M059J (cell line): ENCODE measurements at places on chromosomes 7 and 10.

DNA sequence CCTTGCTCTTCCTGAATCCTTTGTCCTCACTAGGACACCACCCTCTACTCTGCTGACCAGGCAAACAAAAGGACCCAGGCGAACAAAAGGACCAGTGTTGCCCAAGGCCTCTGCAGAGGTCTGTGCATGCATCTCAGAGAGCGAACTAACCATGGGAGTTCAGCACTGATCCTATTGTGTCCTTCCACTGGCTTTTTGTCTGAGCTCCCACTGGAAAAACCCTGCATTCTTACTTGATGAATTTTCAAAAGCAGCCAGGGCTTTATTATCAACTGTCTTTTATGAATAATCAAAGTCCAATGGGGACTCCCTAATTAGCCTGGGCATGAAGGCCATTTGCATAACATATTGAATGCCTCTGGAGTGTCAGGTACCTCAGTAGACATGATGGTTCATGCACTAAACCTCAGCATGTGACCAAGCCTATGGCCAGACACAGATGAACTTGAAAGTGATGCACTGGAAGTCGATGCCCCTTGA is 140.6 kb downstream of the KCNMA1 start:
- DNase-seq: peak; percentile 45

DNA sequence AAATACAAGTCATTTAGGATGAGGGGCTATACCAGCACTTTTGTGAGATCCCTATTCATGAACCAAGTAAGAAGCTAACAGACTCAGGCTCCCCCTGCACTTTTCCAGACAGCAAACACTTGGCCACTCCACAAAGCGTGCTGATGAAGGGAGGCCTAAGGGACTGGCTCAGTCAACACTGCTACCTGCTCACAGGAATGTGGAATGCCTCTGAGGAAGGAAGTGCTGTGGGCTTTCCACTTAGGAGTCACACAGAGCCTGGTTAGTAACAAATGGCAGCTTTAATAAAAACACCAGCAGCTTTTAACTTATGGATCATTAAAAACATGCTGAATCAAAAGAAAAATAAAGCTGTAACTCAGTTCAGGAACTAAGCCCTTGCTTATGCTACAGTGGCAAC is 15.0 kb downstream of the UROS start:
- no peak for DNase-seq

DNA sequence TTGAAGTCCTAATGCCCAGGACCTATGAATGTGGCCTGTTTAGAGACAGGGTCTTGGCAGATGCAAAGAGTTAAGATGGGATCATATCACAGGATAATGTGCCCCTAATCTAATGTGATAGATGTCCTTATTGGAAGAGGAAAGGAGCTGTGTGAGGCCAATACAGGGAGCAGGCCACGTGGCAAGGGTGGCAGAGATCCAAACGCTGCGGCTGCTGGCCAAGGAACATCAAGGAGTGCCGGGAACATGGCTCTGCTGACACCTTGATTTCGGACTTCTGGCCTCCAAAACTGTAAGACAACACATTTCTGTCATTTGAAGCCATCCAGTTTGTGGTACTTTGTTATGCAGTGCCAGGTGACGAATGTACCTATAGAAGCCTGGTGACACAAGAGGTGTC is 37.7 kb upstream of the EZH2 start:
- no peak for DNase-seq

GRCh38 chr10:47340608-47341170 is 7.5 kb upstream of the RBP3 start:
- peak; percentile 22 for DNase-seq

DNA sequence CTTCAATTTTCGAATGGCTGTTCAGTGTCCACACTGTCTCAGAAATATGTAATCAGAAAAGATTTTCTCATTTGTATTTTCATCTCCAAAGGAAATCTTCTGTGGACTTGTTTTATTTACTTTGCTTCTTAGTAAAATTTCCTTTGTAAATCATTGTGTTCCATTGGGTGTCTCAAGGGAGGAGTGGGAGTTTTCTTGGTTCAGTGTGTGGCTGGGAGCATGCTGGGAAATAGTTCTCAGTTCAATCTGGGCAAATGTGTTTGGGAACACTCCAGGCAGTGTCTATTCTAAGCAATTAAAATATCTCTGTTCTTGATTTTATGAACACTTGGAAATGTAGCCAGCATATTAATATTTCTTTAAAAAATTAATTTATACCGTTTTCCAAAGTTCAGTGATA is 1019.8 kb downstream of the CNTNAP2 start:
- DNase-seq: no peak

DNA sequence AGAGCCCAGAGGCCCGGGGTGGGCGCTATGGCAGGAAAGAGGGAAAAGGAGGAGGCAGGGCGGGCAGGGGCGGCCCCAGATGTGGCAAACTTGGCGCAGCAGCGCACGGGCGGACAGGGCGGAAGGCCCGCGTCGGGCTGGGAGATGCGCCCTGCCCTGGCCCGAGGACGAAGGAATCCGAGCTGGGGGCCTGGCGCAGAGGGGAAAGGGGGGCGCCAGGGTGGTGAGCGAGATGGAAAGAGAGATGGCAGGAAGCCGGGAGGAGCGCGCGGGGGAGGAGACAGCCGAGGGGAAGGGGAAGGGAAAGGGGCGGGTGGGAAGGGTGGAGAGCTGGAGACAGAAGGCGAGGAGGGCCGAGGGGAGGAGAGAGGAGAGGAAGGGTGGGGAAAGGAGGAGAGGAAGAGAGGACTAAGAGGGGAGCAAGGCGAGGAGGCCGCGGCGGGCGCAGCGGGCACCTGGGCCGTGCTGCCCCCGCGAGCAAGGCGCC is at the start of gene MARVELD1:
Gene MARVELD1, plus strand, starts transcription at position 392 of the 487 bp plus-strand sequence. CDS start 147 bp downstream, outside the sequence.
- DNase-seq: peak; percentile 64

DNA sequence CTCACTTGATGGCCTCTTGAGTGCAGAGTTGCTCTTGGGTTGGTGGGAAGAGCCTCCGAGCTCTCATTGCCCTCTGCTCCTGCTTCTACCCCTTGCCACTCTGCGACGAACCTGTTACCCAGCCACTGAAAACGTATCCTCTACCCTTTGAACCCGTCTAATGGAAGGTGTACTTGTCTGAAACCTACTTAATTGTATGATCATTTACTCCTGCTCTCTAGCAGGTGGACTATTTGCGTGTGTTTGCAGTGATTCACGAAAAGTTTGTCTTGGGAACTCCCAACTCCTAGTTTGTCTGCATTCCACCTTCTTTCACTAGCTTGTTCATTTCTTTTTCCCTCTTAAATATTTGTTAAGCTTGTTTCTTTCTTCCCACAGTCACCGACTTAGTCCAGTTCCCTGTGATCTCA is 503 bp downstream of the CROT start:
- no peak for DNase-seq

GRCh38 chr10:47176206-47176902 is 123.6 kb upstream of the GDF10 start:
- no peak for DNase-seq

GRCh38 chr7:6589829-6590644 is at the start of gene INTS15:
Gene INTS15, plus strand, starts transcription at chr7:6590021. Its CDS starts 263 bp downstream, at chr7:6590284.
- DNase-seq: peak; percentile 70

GRCh38 chr10:110355922-110356627 is 51.4 kb upstream of the SMNDC1 start:
- no peak for DNase-seq

- DNase-seq: peak; percentile 5
Measured at GRCh38 chr7:7231000-7231399, 48.7 kb downstream of the C1GALT1 start.

DNA sequence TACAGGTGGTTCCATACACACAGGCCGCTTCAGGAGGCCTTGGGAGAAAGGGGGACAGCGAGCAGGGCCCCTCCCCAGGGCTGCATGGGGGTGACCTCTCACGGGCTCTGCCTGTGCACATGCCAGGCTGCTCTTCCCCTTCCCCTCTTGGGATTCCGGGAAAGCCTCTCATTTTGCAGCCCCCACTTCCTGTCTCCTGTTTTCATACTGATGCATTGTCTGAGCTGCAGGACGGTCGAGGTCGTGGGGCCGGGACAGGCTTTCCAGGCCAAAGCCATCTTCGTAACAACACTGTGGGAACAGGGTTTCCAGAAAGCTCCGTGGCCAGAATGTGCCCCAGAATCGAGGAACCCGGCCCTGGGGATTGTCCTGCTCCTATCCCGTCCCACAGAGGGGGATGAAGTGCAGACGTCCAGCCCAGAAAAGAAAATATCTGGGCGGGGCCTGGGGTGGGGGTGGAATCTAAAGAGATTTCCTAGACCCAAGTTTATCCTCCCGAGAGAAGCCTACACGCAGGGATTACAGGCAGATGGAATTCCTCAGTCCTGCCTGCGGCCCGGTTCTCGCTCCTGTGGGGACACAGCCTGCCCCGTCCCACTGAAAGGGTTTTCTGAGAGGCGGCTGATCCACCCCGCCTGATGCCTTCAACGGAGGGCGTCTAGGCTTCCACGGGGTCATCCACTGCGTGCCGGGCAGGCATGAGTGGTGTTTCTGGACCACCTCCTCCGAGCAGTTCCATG is 29.5 kb upstream of the DNAAF5 start:
- no peak for DNase-seq

GRCh38 chr7:1671594-1672451 is 1.7 kb downstream of the ELFN1 start:
- no peak for DNase-seq

DNA sequence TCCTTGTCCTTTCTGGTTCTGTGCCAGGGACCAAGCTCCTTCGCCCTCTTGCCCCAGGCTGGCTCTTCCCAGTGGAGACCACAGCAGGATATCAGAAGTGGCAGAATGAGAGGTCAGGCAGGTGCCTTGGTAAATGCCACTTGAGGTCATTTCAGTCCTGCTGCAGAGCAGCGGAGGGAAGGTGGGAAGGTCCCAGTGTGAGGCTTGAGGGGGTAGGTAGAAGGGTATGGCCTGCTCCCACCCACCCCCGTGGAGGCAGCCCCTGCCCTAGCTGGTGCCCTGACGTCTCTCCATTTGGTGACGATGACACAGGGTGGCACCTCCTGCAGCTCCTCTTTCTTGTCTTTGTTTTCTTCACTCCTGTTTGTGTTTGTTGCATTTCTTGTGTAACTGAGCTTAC is 538.8 kb downstream of the TCERG1L start:
- no peak for DNase-seq

GRCh38 chr10:30984563-30985328 is 46.9 kb downstream of the ZNF438 start:
- DNase-seq: peak; percentile 66

DNA sequence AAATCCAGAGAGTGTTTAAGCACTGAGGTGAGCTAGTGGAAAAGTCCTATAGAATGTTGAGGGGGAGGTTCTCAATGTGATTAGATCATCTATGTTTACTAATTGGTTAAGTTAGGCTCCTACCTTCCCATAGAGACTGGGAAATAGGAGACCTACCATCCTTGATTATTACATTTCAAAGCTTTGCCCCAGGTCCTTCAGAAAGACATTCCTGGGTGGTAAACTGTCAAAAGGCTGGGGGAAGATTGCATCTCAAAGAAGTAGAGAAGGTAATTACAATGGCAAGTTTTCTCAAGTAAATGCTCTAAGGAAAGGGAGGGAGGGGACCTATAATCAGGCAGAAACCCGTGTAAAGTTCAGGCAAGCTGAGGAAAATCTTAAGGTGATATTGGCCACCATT is 247.8 kb upstream of the SMIM30 start:
- no peak for DNase-seq

- DNase-seq: no peak
Measured at GRCh38 chr10:133275684-133276092, 980 bp downstream of the ADAM8 start.

- no peak for DNase-seq
Measured at GRCh38 chr7:3678314-3678810, 377.3 kb downstream of the SDK1 start.

- no peak for DNase-seq
Measured at GRCh38 chr10:68959695-68960527, 3.9 kb downstream of the DDX21 start.
